ENCODE measurements at places on chromosomes 12 and 14.

- no peak for DNase-seq
Measured at GRCh38 chr14:80211153-80212022, at the start of gene DIO2. DIO2 (minus strand) TSS chr14:80211504; CDS start chr14:80211472, 32 bp downstream.

DNA sequence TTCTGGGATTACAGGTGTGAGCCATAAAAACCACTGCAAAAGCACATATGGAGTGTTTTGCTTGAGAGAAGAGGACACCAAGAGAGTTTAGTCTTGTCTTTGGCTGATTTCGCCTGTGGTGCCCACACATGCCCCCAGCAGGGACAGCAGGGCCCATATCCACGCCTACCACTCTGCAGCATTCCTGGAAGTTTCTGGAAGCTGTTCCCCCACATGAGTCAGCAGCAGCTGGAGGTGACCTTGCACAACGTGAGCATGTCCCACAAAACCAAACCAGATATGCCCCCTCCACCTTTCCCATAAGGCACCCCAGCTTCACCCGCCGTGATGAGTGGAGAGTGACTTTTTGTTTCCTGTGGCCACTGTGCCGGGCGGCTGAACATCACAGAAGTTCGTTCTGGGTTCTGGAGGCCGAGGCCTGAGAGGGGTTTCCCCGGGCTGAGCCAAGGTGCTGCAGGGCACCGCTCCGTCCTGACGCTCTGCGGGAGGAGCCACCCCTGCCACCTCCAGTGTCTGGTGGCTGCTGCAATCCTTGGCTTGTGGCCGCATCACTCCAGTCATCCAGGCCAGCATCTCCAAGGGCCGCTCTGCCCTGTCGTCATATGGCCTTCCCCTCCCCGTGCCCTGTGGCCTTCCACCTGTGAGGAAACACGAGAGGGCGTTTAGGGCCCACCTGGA, 4.7 kb downstream of the ASPG start:
- DNase-seq, result no peak

DNA sequence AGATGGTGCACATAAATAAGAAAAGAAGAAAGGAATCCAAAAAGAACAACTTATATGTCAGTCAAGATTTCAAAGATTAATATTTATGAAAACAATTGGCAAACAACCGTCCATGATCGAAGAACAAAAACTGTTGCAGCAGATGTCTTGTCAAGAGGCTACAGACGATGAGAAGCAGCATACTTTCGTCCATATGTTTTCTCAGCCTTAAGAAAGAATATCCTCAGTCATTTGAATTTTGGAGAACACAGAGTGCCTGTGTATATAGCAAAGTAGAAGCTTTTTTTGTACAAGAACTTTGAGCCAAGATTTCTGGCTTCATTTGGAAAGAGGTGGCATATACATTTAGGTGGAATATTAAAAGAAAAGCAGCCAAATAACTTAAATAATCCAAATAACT, 297.2 kb downstream of the ITPR2 start:
- DNase-seq, result no peak

- DNase-seq, result no peak
Measured at GRCh38 chr12:95497031-95497430, 23.1 kb downstream of the METAP2 start.

DNA sequence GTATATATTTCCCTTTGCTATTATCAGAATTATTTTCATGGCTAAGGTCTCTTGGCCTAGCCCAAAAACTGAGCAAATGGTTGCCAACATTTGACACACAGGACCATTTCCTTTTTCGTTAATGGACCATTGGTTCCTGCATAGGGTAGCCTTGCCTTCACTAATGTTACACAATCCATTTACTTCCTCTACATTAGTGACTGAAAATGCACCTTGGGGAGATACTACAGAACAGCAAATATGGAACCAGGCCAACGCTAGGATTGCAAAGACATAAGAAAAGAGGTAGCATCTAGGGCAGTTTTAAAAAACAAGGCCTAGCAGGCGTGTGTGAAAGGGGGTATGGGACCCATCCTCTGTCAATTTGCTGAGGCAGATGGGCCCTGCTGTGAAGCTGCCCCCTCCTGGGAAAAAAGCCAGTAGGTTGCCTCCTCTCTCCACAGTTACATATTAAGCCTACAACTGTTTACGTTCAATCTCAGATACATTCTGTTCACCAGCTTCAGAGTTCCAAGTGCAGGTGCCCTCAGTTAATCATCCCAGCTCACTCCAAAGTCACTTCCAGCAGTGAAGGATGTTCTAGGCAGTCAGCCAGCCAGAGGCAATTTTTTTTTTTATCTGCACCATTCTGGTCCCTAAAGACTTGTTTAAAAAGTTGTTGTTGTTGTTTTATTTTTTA, 15.0 kb downstream of the AQP6 start:
- no peak for DNase-seq

DNA sequence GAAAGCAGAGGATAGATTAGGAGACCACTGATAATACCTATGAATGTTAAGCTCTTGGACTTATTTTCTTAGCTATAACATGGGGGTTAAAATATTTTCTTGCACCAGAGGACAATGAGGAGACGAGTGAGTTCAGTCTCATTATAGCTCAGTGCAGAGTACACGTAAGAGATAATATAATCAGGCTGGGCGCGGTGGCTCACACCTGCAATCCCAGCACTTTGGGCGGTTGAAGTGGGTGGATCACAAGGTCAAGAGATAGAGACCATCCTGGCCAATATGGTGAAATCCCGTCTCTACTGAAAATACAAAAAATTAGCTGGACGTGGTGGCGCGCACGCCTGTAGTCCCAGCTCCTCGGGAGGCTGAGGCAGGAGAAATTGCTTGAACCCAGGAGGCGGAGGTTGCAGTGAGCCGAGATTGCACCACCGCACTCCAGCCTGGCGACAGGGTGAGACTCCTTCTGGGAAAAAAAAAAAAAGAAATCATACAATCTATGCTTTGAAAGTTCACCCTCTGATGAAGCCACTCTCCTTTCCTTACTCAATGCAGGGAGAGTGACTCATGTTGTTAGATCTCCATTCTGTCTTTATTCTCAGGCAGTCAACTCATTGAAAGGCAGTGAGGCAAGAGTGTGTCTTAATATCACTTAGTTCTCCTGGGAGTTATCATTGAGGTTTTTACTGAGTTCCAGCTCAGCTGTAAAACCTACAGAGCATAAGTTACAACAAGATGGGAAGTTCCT, 134.2 kb downstream of the SYNE2 start:
- DNase-seq, result no peak

- no peak for DNase-seq
Measured at GRCh38 chr12:100741084-100741711, 53.4 kb upstream of the ANO4 start.

DNA sequence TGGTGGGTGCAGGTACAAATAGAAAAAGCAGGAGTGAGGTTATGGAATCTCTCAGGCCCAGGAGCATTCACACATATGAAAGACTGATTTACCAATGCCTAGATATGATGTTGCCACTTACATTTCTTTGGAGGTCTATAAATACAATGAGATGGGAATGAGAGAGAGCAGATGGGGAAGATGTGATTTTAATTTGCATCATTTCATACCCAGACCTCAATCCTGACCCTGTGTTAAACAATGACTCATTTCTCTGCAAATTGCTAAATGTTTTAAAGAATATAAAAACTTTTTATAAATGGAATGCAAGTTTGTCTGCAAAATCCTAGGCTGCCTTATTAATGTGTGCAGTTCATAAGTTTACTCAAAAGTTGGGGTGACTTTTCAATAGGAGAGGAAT, 38.6 kb upstream of the GNG2 start:
- no peak for DNase-seq

DNA sequence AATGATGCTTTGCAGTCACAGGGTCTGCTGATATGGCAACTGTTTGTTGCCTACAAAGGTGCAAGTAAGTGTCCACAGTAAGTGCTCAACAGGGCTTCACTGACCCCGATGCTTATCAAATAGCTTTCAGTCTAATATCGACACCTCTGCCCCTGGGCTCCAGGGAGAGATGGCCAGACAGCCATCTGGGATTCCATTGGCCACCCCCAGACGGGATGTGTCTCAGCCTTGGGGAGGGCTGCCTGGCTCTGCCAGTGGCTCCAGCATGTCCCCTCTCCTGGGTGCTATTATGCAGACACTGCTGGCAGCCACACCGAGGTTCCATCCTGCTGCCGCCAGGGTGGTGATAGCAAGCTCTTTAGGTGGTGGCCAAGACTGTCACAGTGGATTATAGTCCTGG, 57.4 kb downstream of the DGLUCY start:
- no peak for DNase-seq

GRCh38 chr12:64890873-64891468, 66.5 kb downstream of the TBC1D30 start:
- no peak for DNase-seq

DNA sequence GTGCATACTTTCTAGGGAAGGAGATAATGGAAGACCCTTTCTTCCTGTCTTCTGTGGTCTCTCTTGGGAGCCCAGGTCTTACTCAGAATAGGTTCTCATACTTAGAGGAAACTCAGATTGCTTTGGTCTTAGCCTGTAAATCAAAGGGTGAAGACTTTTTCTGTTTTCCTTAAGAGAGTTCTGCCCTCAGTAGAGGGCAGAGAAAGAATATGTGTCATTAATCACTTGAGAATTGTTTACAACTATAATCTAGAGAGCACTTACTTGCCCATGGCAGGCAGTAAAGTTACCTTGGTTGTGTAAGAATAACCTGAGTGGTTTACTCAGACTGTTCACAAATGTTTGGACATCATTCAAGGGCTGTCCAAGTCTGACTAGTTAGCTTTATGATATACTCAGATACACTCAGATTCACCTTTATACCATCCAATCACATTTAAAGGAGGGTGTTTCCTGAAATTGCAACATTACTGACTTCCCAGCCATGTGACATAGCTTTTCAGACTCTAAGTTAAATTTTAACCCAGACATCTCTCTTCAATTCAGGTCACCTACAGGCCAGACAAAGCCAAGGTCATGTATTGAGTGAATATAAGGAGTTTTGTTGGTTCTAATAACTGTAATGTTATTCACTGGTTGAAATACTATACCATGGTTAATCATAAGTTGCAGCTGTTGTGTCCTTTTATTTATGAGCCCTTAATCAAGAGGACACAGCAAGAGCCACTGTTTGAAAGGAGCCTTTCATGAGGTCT, 372.2 kb downstream of the RAD51B start:
- no peak for DNase-seq

DNA sequence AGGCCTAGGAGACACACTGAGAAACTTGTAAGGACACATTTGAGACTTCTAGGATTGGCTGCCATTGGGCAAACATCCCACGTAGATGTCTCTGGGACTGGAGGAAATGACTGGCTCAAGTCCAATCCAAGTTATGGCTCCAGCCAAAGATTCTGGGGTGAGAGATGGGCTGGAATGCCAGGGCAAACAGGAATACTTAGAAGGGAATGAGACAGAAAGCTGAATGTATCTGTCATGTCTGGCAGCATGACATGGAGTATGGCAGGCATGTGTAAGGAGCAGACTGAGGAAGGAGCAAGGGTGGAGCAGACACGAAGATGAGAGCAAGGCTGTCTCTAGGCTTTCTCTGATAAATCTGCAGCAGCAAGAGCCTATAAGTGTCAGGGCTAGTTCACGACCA, 209.2 kb downstream of the PHLDA1 start:
- DNase-seq, result no peak

GRCh38 chr14:56199095-56199981, 81.1 kb downstream of the PELI2 start:
- no peak for DNase-seq

- DNase-seq, result no peak
Measured at GRCh38 chr14:72332871-72333270, 400.6 kb downstream of the RGS6 start.

DNA sequence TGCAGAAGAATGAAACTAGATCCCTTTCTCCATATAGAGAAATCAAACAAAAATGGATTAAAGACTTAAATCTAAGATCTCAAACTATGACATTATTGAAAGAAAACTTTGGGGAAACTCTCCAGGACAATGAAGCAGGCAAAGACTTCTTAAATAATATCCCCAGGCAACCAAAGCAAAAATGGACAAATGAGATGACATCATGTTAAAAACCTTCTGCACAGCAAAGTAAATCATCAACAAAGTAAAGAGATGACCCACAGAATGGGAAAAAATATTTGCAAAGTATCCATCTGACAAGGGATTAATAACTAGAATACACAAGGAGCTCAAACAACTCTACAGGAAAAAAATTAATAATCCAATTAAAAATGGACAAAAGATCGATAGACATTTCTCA, 101.0 kb downstream of the RALGAPA1 start:
- no peak for DNase-seq

GRCh38 chr14:61140872-61141271, 140.3 kb downstream of the TMEM30B start:
- DNase-seq, result no peak

- DNase-seq, result no peak
Measured at GRCh38 chr12:96248136-96248931, 54.2 kb downstream of the ELK3 start.

DNA sequence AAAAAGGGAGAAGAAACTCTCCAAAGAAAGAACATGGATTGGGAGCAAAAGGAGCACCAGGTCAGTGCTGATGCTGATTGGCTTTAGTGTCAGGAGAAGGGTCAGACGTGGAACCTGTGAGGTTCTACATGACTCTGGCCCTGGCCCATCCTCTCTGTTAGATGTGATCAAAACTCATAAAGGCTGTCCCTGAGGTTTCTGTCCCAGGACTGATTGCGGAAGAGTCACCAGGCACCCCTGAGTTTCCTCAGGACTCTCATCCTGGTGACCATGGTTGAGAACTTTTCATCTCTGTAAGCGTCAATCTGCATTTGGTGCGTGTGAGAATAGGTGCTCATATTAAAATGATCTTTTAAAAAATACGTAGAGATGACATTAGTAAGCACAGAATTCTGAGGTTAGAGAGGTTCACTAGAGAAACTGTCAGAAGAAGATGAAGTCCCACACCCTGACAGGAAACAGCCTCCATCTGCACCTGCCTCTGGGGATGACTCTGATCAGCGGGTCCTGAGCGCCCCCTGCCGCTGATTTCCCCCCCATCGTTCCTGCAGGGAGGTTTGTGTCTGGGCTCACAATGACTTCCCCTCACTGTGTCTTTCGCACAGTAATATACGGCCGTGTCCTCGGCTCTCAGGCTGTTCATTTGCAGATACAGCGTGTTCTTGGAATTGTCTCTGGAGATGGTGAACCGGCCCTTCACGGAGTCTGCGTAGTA, 741.8 kb downstream of the TMEM121 start:
- no peak for DNase-seq

GRCh38 chr12:50338920-50339645, 55.8 kb upstream of the LIMA1 start:
- no peak for DNase-seq

GRCh38 chr14:88303041-88303440, 20.0 kb downstream of the KCNK10 start:
- no peak for DNase-seq

Measured in breast epithelium (tissue), 4 donors.